Endothelial cell (in vitro differentiated cells): ENCODE measurements at places on chromosomes 12 and 14. TPM values are rescaled to one million over a fixed set of nuclear protein-coding genes. Genes with fewer than 3 reads are reported as not detected.

The DNAJC22 gene
- total RNA-seq, result 1.8 TPM

The TBX5 gene
- total RNA-seq, result 0.38 TPM

The OTX2 gene
- total RNA-seq, result 12.0 TPM

The RTL1 gene
- total RNA-seq, result 0.18 TPM

The SPIC gene
- total RNA-seq, result not detected

The CBLN3 gene
- 1.5 TPM for total RNA-seq

The EID3 gene
- total RNA-seq, result 2.2 TPM

The LRFN5 gene
- 13.3 TPM for total RNA-seq

The SLC38A4 gene
- total RNA-seq, result not detected

DNA sequence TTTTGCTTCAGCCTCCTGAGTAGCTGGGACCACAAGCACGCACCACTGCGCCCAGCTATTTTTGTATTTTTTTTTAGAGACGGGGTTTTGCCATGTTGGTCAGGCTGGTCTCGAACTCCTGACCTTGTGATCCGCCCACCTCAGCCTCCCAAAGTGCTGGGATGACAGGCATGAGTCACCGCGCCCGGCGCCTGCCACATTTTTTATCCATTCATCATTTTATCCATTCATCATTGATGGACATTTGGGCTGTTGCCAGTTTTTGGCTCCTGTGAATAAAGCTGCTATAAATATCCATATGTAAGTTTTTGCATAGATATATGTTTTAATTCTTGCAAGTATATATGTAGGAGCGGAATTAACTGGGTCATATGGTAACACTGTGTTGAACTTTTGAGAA lies 79.5 kb downstream of the DAAM1 start:
- DNase-seq, result no peak

- DNase-seq, result no peak
These were observed 59.0 kb downstream of the GALNT16 start for GRCh38 chr14:69318901-69319475.

DNA sequence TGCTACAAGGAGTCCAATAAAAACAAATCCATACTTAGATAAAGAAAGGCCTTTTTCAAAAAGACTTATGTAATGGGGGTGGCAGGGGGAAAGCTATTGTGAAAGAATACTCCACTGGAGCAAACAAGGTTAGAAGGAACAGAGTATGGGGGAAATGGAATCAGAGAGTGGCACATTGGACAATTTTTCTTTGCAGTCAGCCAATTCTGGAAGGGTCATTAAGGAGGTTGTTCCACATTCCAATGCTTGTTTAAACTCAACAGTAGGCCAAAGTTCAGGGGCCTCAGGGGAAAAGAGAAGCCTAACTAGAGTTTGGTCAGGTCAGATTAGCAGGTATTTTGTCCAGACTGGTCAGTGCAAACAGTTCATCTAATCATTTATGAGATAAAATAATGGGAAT lies 105.2 kb upstream of the RESF1 start:
- DNase-seq, result no peak

DNA sequence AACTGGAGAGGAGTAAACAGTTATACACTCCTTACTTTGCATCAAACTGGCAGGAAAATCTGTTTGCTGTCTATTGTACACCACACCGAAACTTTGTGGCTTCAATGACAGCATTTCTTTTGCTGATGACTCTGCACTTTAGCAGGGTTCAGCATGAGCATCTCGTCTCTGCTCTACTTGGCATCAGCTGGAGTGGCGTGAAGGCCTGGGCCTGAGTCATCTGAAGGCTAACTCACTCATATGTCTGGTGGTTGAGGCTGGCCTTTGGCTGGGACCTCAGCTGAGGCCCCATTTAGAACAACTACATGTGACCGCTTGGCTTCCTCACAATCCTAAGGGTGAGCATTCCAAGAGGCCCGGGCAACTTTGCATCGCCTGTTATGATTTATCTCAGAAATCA lies 28.7 kb upstream of the REP15 start:
- no peak for DNase-seq

GRCh38 chr12:98678946-98679610 lies 34.0 kb downstream of the APAF1 start:
- no peak for DNase-seq

GRCh38 chr12:107779077-107779831 lies 4.8 kb downstream of the ASCL4 start:
- DNase-seq, result no peak

DNA sequence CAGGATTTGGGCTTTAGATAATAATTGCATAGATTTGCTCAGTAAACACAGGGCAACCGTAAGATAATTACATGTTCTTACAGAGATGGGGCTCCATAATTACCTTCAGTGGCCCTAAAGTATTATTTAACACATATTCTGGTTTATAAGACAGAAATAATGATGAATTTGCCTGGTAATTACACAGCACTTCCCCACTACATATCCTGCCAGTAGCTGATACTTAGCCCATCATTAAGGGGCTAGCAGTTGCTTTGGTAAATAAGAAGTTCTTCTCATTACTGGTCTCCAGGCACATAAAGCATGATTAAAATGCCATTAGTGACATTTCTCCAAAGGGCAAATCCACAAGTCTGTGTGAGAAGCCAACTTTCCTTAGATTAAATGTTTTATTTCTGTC lies 158.7 kb downstream of the NUAK1 start:
- DNase-seq, result no peak

DNA sequence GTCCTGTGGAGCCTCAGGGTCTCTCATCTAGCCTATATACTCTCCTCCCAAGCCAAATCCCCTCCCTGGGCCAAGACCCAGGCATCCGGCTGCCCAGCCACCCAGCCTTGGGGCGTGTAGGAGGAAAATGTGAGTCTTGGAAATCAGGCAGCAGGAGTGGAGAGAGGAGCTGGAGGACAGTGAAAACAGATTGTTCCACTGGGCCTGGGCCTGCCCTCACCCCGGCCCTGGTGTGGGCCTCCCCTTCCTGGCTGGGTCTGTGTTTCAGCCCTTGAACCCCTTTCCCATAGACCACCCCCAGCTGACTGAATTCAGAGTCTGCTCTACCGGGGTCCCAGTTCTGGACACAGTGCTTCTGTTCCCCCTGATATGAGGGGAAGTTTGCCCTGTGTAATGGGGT lies 6.7 kb downstream of the ITGA5 start:
- no peak for DNase-seq

DNA sequence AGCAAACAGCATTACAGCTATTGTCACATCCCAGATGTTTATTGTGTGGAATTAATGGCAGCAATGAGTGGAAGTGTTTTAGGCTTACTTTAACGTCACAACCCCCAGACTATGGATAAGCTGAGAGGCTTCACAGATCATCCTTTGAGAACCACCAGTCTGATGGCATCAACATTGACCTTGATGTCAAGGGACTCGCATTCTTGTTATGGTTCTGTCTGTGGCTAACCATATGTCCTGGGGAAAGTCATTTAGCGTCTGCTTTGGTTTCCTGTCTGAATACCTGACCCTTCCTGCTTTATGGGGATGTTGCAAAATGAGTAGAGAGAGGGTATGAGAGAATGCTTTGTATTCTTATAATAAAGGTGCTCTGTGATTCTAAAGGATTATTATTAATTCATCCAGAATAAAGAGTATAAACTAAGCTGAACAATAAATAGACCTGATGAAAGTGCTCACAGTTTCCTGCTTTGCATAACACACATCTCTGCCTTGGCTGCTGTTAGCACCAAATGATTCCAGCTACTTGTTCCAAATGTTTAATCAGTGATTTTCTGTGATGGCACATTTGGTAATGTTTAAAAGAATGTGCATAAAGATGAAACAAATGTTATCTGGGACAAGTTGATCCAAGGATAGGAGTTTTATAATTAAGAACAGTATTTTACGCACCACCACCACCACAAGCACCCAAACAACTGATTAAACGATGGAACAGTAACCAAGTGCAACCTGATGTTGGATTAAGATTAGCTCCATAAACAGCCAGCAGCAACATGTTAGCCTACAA lies 116.9 kb upstream of the LRIG3 start:
- DNase-seq, result no peak

GRCh38 chr12:111598637-111599452 lies at the start of gene ATXN2:
Gene ATXN2, minus strand, starts transcription at chr12:111599315. Its CDS starts 281 bp downstream, at chr12:111599034.
- peak; percentile 58 for DNase-seq

- DNase-seq, result no peak
These were observed 155.0 kb upstream of the TMEM132C start for GRCh38 chr12:128111951-128112350.

- DNase-seq, result no peak
These were observed 91.2 kb upstream of the CNOT2 start for GRCh38 chr12:70151993-70152392.

DNA sequence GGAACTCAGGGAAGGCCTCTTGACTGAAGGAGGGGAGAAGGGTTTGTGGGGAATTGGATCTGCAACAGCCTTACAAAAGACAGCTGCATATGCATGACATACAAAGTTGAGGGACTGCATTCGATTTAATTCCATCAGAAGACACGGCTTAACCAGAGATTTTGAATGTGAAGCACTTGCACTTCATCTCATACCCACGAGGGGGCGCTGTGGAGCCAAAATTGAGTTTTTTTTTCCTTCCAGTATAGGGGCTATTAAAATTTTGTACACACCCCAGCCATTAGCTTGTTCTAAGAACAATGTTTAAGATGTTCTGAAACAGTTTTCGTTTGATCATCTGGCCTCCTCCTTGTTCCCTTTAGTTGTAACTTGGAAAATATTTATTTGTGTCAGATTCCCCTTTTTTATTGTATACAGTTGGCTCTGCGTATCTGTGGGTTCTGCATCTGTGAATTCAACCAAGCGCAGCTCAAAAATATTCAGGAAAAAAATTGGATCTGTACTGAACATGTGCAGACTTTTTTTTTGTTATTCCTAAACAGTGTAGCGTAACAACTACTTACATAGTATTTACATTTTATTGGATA lies 1.6 kb downstream of the SUDS3 start:
- peak; percentile 67 for DNase-seq

DNA sequence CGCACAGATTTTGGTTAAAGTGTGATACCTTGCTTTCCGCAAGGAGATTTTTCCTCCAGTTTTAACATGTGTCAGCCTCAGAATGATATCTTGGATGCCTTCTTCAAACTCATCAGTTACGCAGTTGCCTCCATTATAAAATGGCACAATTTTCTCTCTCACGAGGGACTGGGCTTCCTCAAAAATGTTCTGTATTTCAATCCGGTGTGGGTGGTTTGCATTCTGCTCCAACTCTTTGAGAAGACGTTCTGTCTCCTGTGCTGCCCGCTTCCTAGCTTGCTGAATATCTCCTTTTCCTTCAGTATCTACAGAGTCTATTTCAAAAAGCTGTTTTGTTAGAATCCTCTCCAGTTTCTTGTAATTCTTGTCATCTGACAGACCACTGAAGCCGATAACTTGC lies 1.8 kb downstream of the BAG5 start:
- no peak for DNase-seq
